ENCODE measurements at places on chromosomes 1 and 21. TPM values are rescaled to one million over a fixed set of nuclear protein-coding genes. Genes with fewer than 3 reads are reported as not detected.
A peak's percentile ranks its signal among the peaks of the same experiment; 100 is the strongest.

GRCh38 chr1:184272175-184272866, 114.5 kb upstream of the C1orf21 start:
- DNase-seq = no peak

Gene OR2L8
- not detected for total RNA-seq

GRCh38 chr21:32138658-32139057, 140.2 kb downstream of the MIS18A start:
- no peak for DNase-seq

Gene KLHDC8A
- not detected for total RNA-seq

Gene SRGAP2B
- total RNA-seq = 31.6 TPM

- DNase-seq = no peak
These were observed 64.7 kb upstream of the FGGY start for GRCh38 chr1:59232216-59232615.

- DNase-seq = no peak
These were observed 70.7 kb upstream of the USP24 start for GRCh38 chr1:55285834-55286233.

DNA sequence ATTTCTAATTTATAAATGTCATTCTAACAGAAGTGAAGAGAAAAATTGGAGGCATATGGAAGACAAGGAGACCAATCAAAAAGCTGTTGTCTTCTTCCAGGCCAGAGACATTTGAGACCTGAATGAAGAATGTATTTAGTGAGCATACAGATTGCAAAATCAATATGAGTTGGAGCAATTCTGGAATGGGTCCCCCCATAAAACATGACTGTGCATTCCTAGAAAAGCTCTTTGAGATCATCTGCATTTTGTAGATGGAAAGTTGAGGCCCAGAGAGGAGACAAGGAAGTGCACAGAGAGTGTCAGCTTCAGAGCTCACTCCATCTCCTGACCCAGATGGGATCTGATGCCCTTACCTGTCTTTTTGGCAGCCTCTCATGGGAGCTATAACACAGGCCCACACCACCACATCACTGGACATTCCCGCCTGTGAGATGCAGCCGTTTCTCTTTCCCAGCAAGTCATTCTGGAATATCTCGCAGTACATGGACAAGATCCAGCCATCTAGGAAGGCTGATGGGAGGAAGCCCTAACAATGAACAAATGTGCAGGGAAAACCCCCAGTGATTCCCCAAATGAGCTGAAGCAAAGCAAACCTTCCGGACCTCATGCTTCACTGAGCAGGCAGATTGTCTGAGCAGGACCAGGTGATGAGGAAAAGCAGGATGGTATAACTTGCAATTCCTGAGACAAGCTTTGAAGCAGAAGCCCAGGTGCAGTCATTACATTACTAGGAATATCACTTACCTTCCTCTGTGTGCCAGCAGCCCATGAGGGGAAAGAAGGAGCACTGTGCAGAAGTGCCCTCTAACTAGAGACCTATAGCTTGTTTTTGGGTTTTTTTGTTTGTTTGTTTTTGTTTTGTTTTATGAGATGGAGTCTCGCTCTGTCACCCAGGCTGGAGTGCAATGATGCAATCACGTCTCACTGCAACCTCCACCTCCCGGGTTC, 445.6 kb downstream of the PLPP3 start:
- no peak for DNase-seq

Gene NEGR1
- total RNA-seq = 19.2 TPM

Gene HAO2
- total RNA-seq = not detected

DNA sequence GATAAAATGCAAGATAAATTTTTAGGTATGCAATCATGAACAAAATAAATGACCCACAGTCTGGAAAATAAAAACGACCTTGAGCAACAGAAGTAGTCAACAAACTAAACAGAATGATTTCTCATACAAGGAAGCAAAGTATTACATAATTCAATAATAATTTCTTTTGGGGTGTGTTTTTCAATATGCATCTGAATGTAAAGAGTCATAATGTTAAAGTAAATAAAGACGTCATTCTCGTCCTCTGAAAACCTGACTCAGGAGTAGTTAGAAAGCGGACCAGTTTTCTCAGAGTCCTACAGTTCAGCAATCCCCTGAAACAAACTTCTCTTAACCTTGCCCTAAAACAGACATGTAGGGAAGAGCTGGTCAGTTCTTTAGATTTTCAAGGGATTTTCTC, 18.6 kb downstream of the CDC42BPA start:
- DNase-seq = no peak

GRCh38 chr1:7519861-7520395, 251.2 kb upstream of the VAMP3 start:
- no peak for DNase-seq

DNA sequence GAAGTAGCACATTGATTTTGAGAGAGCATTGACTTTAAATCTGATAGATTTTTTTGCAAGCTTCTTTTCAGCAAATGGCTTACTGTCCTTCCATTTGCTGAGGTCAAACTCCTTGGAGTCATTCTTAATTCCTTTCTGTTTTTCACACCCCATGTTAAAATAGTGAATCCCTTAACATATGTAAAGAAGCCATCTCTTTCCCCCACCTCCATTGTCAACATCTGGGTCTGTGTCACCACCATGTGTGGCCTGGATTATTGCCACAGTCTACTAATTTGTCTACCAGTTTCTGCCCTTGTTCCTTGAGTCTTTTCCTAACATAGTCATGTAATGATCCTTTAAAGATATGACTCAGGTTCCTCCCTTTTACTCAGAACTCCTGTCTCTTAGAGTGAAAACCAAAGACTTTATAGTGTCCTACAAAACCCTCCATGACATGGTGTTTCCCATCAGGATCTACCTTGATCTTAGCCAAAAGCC, 104.7 kb downstream of the ST6GALNAC3 start:
- DNase-seq = no peak

GRCh38 chr1:56806804-56807203, 12.4 kb downstream of the FYB2 start:
- DNase-seq = no peak

- peak; percentile 37 for DNase-seq
These were observed 28.2 kb upstream of the KLHDC7A start for GRCh38 chr1:18452550-18452949.

DNA sequence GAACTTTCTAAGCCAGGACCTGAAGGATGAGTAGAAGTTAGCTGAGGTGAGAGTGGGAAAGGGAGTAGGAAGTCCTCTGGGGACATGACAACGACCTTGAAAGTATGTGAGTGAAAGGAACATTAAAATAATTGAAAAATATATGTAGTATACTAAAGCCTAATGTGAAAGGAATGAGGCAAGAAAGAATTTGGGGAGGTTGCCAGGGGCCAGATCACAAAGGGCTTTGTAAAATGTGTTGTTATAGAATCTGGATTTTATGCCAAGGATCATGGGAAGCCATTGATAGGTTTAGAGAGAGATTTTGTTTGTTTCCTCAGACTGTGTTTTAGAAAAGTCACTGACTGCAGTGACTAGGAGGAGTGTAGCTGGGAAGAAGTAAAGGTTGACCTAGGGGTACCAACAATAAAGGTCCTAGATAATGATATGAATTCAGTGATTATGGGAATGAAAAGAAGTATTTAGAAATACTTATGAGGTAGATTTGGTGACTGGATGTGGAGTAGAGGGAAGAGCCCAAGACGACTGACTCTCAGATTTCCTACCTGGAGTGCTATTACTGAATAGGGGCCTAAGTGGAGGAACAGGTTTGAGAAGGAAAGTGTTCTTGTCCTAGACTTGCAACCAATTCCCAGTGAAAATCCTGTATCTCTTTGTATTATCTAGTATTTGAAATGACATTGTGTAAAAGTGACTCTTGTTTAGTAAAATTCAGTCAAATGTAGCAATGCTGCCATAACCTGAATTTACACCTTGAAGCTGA, 179.8 kb downstream of the PHTF1 start:
- DNase-seq = no peak

DNA sequence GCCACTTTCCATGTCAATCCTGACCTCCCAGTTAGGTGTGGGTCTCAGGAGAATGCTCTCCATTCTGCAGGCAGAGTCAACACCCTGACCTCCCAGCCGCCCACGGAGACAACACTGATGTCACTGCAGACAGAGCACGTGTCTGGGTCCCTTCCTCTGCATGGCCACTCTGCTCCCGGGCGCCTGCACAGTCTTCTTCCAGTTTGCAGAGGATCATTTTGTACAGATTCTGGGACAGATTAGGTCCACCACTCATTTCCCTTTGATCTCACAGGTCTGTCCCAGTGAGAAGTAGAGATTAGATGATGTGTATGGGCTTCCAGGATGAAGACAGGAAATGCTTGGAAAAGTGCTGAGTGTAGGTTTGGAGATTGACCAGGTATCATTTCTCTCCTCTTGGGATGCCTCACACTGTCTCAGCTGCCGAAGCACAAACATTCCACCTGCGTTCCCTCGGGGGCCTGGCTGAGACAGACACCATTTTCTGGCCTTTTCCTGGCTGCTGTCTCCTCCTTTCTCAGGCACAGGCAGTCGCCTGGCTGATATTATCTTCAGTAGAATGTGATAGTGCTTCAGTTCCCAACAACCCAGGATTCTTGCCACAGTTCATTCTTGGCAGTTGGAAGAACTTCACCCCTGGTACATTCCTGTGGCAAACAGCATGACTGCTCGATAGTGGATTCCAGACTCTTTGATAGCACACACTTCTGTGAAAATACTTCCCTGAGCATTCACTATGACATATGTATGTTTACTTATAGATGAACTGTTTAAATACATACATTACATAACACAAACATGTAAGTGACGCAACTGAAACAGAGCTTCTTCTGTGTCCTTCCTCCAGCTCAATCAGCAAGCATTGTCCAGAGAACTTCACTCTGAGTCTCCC, 7.9 kb downstream of the MYBPHL start:
- DNase-seq = no peak

DNA sequence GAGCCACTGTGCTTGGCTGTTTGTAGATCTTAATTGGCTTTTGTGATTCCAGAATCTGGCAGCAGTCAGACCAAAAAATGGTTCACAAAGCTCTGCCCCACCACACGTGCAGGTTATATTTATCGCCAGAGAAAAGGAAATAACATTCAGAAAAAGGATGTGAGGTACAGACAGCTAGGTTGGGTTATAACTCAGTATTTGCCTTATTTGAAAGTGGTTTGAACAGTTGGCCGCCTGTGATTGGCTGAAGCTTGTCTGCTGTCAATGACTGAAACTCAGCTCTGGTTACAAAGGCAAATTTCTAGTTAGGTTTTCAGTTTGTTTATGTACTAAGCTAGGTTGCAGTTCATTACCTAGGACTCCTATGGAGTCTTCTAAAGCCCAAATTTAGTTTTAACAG, 9.6 kb downstream of the SH3BGR start:
- DNase-seq = no peak

DNA sequence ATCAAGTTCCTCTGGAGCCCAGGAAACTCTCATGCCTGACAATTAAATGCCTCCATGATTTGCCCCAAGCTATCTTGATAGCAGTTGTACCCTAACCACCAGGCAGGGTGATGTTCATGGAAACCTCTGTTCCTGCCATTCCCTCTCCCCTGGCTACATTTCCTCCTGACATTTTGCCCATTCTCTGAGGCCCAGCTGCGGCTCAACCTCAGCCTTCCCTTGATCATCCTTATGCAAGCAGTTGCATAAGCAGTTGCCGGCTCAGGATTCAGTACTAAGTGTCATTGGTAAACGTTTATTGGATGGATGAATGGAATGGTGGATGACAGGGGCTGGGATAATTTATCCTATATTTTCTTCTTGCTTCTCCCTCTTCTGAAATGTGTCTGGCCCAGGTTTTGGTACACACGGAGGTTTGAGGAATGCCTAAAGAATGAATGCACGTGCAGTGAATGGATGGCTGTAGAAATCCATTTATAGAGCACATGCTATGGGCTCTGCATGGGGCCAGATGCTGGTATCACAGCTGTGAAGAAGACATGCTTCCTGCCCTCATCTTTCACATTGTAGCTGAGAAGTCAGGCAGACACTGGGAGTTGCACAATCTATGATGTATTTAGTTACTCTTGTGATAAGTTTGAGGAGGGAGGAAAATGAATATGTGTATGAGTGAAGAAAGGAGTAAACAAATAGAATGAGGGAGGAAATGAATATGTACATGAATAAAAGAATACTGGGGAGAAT, 261.8 kb downstream of the FOXD2 start:
- DNase-seq = no peak

GRCh38 chr1:13784971-13785370, 85.0 kb downstream of the PRDM2 start:
- no peak for DNase-seq

DNA sequence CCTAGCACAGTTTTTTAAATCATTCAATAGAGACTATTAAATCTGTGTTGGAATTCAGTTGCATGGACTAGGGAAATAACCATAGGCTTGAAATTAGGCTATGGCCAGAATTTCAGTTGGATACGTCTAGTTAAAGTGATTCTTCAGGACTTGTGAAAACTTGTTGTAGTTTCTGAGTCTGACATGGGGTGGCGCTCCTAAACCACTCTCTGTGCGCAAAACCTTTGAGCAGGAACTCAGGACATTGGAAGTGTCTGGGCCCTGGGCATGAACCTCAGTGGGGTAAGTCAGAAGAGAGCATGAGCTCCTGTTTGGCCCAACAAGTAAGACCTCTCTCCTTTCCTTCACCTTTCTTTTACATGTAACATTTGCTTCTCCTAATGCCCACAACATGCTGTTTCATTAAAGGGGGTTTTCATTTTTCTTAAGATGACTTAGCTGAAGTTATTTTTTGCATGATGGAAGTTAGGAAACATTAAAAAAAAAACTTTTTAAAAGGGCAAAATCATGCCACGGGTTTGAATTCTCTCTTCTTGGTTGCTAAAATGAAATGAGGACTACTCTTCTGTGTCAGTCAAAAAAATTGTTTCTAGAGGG, 17.1 kb upstream of the CCDC190 start:
- peak; percentile 78 for DNase-seq

DNA sequence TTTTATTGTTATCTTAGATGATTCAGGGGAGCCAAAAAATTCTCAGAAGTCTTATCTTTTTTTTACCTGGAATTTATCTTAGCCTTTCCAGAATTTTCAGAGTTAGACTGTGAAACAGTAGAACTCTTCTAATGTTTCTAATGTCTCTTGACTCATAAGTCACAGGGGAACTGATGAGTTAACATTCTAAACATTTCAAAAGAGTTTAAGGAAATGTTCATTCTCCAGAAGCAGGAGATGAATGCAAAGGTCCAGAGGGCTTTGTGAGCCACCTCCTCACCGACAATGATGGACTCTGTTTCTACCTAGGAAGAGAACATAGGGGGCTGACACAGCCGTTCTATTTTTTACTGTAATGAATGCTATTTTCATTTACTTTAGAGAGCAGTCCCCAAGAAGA, 157.5 kb downstream of the BRINP2 start:
- DNase-seq = no peak

- DNase-seq = peak; percentile 94
These were observed 39.1 kb upstream of the NFIA start for GRCh38 chr1:61043010-61043820.

GRCh38 chr1:205763980-205764379, 11.3 kb downstream of the RAB29 start:
- no peak for DNase-seq

Data from Calu3 (cell line).